ELF-1 (cell line): ENCODE measurements at places on chromosomes 7 and 10.

DNA sequence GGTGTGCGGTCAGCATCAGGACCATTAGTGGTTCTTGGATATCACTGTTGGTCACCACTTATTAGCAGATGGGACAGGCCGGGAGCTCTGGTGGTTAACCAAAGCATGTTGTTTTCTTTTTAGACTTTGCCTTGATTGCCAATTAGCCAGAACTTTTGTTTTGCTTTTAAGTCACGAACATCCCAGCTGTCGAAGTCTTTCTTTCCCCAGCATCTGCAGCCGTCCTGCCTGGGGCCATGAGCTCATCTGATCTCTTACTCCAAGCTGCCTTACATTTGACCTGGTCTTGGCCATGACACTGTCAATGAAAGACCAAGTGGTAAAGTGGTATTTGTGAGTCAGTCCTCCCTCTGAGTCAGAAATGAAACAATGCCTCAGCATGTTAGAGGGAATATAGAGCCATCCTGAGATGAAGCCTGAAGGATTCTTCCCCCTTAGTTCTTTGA, 53.9 kb upstream of the CREB5 start:
- DNase-seq: peak; percentile 31

GRCh38 chr10:11746883-11747539, 4.8 kb downstream of the ECHDC3 start:
- no peak for DNase-seq

DNA sequence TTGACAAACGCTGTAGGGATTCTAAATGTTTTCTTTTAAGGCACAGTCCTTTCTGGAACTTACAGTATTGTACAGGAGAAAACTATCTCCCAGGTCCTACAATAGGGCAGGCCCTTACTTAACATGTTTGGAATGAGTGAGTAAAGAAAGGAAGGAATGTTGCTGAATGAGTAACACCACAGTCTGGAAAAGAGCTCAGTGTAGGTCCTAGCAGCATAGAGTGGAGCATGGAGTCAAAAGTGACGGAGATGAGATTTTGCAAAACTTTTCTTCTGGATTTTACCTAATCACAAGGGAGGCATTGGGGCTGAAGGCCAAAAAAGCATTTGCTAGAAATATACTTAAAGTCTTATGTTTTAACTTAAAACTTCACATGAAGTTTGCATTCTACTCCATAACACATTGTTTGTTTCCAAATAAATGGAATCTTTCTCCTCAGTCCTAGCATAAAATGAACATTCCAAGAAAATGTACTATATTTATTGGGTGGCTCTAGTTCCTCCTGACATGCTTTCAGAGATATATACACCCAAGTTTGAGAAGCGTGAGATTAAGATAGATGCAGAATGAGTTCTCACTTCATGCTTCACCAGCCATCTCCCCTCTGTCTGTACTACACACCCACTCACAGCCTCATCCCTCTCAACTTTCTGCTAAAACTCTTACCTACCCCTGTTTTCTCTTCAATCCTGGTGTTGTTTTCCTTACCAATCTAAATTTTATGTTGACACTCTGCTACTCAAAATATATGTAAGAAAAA, 20.2 kb upstream of the ADD3 start:
- no peak for DNase-seq

DNA sequence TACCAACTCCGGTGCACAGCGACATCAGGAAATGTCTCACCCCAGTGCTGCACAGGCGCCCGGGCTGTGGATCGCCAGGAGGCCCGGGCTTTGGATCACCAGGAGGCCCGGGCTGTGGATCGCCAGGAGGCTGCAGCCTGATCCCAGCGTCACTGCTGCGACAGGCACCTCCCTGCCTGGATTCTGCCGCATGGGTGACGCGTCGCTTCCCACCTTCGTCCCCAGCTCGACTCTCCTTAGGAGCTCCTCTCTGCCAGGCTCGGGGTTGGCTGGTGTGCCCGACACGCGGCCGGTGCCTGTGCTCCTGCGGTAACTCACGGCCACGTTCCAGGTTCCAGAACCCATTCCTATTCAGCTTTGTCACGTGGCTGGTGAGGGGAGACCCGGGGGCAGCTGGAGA, 257.5 kb downstream of the DNAJB6 start:
- no peak for DNase-seq

DNA sequence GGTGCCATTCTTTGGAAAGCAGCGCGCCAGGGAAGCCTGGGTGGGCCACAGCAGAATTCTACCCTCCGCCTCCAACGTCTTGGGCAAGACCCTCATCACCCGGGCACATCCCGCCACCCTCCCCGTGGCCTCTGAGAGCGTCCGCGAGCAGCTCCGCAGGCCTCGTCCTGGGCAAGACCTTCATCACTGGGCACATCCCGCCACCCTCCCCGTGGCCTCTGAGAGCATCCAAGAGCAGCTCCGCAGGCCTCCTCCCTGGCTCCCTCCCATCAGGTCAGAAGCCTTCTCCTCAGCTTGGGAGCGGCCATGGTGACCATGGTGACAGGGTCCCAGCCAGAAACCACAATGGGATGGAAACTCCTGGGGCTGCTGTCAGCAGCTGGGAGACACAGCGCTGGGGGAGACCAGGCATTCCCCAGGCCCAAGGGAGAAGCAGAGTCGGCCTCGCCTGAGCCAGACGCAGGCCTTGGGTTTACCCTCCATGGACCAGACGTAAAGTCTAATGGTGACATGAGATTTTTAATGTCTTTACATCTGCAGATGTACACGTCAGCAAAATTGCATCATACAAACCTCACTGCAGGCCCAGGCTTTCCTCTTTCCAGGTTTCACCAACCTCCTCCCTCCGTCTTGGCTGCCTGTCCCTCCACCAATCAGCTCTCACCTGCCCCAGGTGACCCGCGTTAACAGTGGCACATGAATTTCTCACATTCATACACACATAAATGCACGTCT, 55.1 kb upstream of the PPP2R2D start:
- no peak for DNase-seq

GRCh38 chr10:97577701-97578100, 5.1 kb downstream of the ANKRD2 start:
- DNase-seq: no peak

GRCh38 chr7:70621954-70622600, 509.9 kb upstream of the GALNT17 start:
- DNase-seq: no peak

GRCh38 chr10:76466836-76467503, 1035.5 kb downstream of the LRMDA start:
- DNase-seq: no peak

- peak; percentile 14 for DNase-seq
Measured at GRCh38 chr7:48424731-48425130, 253.5 kb downstream of the ABCA13 start.
